Cortex of kidney (tissue), 1 donor: ENCODE measurements at places on chromosomes 1 and 21.

- no peak for DNase-seq
Observed at GRCh38 chr1:27590917-27591508, 12.9 kb downstream of the AHDC1 start.

DNA sequence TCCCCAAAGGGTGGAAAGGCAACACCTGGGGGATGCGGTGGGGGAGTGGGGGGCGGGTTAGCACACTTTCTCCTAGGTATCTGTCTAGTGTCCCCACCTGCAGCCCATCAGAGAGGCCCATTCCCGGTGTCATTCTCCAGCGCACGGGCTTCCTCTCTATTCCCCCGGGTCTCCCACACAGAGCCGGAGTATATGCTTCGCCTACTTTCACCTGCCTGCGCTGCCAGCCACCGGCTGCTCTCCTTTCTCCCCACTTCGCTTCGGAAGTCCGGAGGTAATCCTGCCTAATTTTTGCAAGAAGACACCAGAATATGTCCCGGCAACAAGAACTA, 852 bp downstream of the RGS7 start:
- DNase-seq = no peak

DNA sequence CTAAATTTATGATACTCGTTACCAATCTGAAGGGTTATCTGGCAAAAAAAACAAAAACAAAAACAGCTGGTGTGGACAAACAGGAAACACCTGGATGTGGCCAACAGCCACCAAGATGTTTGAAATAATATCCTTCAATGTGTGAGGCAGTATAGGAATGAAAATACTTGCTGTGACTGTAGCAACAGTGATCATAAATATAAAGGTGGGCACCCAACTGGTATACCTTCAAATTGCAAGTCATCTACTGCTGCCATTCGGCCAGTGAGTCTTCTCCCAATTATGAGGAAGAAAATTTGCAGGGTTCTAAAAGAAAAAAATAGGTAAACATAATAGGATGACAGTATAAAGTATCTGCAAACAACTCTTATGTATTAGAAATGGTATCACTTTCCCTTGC, 916 bp downstream of the YIPF1 start:
- DNase-seq = no peak

DNA sequence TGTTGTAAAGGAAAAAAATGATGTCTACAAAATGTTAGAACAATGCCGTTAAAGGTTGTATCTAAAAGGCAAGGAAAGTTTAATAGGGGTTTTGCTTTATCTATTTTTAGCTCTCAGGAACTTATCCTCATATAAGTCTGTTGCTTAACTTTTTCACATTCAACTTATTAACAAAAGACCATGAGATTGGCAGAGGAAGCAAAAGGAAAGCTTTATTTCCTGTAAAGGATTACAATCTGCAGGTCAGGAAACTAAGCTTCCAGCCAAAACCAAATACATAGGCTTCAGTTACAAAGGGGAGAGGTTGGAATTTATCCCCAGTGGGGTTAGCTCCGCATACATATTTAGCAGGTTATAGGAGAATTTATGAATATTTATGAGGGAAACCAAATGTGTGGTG, 58.7 kb upstream of the KIAA1614 start:
- no peak for DNase-seq

- no peak for DNase-seq
Observed at GRCh38 chr21:29334717-29335428, 36.2 kb downstream of the BACH1 start.

GRCh38 chr1:87131809-87132283, 196.8 kb upstream of the LMO4 start:
- DNase-seq = no peak
